Mucosa of gallbladder (tissue), 1 donor: ENCODE measurements at places on chromosomes 11 and 22. TPM values are rescaled to one million over a fixed set of nuclear protein-coding genes. Genes with fewer than 3 reads are reported as not detected.
A peak's percentile ranks its signal among the peaks of the same experiment; 100 is the strongest.

GRCh38 chr22:17115945-17116565 is 5.1 kb downstream of the TMEM121B start:
- no peak for DNase-seq

DNA sequence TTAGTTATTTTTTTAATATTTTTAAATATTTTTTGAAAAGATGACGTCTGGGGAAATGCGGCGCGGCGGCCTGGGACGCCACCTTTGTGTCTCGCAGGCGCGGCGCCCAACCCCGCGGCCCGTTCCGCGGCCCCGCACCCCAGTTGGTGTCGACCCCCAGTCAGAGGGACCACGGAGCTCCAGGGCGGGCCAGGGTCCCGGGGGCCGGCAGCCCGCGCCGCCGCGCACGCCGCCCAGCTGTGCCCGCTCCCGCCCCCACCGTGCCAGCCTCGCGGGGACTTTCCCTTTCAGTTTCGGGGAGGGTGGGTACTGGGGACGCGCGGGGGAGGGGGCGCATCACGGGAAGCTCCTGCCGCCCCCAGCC is 1.6 kb downstream of the CCND1 start:
- DNase-seq, result no peak

- peak; percentile 80 for DNase-seq
Measured at GRCh38 chr11:88016392-88017170, 158.7 kb downstream of the RAB38 start.

DNA sequence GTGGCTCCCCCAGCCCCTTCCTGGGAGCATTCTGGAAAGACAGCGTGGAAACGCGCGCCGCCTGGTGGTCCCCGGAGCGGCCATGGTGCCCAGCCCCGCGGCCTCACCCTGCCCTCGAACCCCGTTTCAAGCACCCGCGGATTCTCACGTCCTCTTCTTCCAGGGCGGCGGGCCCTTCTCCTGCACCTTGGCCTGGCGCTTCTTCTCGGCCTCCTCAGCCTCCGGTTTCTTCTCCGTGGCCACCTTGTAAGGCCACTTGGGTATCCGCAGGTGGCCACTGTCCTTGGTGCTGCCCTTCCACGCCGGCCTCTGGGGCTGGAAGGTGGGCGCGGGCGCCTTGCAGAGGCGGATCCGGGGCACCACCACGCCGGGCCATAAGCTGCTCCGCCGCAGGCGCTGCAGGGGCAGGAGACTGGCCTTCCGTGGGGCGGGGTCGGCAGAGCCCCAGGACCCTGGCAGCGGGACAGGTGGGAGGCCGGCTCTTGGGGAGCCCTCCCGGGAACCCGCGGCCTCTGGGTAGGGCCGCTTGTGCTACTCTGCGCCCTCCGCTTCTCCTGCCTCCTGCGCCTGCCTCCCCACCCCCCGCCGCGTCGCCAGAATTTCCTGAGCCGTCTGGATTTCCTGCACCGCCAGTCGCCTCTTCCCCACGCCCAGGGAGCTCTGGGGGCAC is 83.4 kb downstream of the TRIM51G start:
- DNase-seq, result no peak

DNA sequence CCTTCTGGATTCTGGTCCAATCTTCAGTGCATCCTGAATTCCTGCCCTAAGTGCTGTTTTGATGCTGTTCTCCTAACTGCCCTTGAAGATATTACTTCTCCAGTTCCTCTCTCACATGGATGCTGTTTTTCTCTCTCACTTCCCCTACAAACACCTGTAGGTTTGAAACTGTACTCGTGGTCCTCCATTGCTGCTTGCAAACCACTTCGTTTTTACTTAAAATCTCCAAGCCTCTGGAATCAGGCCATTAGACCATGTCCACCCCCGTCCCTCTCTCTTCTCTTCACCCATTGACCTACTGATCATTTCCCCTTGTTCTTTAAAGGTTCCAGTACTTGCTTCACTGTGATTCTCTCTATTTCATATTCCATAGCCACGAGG is 988.1 kb downstream of the NTM start:
- DNase-seq, result no peak

- no peak for DNase-seq
Measured at GRCh38 chr11:67419325-67420049, 4.0 kb downstream of the CARNS1 start.

DNA sequence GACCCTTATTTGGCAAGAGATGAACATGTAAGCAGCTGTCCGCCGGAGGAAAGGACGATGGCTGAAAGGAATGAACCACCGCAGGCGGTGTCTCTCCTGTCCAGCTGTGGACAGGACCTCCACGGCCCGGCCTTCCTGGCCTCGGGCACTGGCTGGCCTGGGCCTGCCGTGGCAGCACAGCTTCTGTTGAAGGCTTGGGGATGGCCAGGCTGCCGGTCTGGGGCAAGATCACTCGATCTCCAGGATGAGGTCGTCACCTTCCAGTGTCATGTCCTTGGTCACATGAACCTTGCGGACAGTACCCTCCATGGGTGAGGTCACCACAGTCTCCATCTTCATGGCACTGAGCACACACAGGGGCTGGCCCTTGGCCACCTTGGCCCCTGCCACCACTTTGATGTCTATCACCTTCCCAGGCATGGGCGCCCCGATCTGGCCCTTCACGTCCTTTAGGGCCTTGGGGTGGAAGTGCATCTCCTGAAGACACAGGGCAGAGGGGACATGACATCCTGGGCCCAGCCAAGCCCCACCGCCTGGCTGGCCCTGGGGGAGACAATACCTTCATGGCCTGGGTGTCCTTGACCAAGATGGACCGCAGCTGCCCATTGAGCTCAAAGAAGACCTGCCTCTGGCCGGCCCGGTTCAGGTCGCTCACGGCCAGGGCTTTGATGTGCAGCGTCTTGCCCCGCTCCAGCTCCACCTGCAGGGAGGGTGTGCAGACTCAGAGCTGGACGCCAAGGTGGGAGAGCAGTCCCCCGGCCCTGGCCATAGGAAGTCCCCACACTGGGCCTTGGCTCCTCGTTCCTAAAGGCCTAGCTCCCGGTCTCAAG is 5.6 kb downstream of the RCE1 start:
- no peak for DNase-seq

- DNase-seq, result no peak
Measured at GRCh38 chr22:29195964-29196666, 9.6 kb upstream of the EMID1 start.

DNA sequence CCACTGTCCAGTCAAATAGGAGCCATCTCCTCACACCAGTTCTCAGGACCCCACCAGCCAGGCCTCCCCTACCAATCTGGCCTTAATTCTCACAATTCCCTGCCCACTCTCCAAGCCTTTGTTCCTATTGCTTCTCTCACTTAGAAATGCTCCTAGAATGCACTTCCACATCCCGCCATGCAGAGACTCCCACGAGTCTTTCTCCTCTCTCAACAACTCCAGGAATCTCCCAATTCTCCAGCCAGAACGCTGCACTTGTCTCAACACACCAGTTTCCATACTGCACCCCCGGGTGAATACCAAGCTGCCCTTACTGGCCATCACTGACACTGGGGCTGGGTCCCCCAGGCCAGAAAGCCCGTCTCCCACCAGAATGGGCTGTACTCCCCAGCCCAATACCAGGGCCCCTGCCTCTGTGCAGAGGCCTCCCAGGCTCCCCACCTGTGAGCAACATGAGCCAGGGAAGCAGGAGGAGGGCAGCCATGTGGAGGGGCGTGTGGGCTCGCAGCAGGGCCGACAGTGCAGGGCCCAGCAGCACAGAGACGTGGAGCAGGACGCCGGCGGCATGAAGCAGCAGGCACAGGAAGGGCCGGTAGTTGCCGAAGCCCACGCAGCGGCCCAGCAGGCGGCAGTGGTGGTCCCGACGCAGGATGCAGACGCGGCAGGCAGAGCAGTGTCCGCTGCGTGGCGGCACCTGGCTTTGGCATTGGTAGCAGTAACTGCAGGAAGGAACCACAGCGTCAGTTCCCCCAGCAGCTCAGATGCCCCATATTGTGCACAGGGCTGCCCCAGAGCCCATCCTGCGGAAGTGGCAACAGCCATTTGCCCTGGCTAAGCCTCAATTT is 2.4 kb downstream of the ZDHHC24 start:
- peak; percentile 45 for DNase-seq

- DNase-seq, result no peak
Measured at GRCh38 chr22:36874309-36874696, 13.5 kb downstream of the NCF4 start.

Gene OR6T1
- total RNA-seq, result not detected

Gene KCNK4
- total RNA-seq, result not detected

GRCh38 chr22:33443683-33444082 is 385.5 kb upstream of the SYN3 start:
- no peak for DNase-seq

DNA sequence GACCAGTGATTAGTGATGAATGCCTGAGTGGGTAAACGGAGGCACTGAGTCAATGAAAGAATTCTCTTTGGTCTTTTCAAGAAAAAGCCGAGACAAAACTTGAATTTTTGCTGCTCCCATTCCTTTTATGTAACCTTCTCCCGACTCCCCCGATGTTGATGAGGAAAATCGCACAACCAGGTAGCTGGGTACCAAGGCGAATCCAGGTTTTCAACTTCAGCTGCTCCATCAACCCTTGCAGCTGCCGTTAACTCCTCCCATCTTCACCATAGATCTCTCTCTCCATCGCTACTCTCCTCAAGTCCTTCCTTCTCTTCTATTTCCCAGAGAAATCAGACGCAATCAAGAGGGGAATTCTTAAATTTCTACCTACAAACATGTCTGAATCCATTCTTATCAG is 611 bp upstream of the USP2 start:
- no peak for DNase-seq

GRCh38 chr11:132674151-132674550 is 858.1 kb downstream of the OPCML start:
- DNase-seq, result no peak

DNA sequence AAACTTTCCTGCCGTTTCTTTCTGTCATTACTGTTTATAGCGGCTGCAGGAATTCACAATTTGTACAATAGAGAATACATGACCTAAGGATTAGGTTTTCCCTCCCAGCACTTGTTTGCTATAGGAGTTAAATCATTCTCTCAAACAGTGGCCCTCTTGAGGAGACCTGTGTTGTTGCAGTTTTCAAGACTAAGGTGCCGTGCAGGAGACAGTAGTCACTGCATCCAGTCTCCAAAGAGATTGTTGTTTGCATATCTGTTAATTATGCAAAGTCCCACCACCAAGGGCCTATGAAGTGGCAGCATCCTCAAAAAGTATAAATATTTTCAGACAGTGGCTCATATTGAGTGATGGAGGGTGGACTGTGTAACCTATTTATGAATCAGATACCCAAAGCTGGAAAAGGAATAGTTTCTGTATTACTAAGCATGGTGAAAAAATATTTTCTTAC is 2.3 kb downstream of the PRSS23 start:
- peak; percentile 37 for DNase-seq

Gene MTFP1
- 20.0 TPM for total RNA-seq

GRCh38 chr11:109936661-109937180 is 156.5 kb upstream of the ZC3H12C start:
- DNase-seq, result no peak

DNA sequence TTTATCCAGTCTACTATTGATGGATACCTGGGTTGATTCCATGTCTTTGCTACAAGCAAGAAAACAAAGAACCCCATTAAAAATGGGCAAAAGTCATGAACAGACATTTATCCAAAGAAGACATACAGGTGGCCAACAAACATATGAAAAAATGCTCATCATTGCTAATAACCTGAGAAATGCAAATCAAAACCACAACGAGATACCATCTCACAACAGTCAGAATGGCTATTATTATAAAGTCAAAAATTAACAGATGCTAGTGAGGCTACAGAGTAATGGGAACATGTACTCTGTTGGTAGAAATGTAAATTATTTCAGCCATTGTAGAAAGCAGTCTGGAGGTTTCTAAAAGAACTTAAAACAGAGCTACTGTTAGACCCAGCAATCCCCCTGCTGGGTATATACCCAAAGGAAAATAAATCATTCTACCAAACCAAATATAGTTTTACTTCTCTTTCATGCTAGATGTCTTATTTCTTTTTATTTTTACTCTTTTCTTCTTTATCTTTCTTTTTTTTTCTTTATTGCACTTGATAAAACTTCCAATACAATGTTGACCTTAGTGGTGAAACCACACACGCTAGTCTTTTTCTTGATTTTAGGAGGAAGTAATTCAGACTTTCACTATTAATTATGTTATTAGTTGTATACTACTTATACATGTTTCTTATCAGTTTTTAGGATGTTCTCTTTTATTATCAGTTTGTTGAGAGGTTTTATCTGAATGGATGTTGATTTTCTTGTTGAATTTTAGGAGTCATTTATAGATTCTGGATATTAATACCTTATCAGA is 14.3 kb downstream of the TRIM22 start:
- no peak for DNase-seq

DNA sequence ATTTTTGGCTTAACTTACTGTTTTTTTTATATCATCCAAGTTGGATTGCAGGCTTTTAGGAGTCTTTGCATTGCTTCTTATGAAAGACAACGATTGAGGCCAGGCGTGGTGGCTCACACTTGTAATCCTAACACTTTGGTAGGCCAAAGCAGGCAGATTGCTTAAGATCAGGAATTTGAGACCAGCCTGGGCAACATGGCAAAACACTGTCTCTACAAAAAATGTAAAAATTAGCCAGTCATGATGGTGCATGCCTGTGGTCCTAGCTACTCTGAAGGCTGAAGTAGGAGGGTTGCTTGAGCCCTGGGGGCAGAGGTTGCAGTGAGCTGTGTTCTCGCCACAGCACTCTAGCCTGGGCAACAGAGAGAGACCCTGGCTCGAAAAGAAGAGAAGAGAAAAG is 56.6 kb downstream of the BID start:
- DNase-seq, result no peak

- no peak for DNase-seq
Measured at GRCh38 chr11:10139656-10140055, 154.4 kb downstream of the SBF2 start.

DNA sequence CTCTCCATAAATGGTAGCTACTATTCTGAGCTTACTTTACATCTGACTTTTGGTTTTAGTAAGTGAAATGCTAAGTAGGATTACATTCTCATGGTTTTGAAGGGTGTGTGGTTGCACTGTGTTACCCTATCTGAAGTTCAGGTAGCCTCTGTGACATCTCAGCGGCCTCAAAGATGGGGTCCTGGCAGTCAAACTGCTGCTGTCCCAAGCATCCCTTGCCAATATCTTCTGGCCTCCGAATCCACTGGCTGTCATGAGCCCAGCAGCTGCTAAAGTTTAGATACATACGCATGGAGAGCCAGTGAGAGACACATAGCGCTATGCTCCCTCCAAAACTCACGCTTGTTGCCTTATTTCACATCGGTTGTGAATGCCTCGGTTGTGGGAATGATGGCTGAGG is 34.9 kb downstream of the UBASH3B start:
- DNase-seq, result no peak
